ENCODE measurements at places on chromosomes 16 and 17.

GRCh38 chr16:72649254-72649944 lies 398.5 kb downstream of the ZFHX3 start:
- DNase-seq: no peak

GRCh38 chr16:24728891-24729242 lies 584 bp upstream of the TNRC6A start:
- DNase-seq: no peak

DNA sequence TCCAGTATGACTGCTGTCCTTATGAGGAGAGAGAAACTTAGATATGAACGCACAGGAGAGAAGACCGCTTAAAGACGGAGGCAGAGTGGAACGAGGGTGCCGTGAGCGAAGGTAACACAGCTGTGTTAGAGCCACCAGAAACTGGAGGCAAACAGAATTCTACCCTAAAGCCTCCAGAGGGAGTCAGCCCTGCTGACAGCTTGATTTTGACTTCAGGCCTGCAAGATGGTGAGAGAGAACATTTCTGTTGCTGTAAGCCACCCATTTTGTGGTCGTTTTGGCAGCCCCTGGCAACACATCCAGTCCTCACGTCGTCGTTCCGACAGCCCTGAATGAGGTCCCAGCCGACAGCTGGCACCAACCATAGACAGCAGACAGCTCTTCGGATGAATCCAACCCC lies 2.8 kb upstream of the SPATA2L start:
- DNase-seq: no peak

DNA sequence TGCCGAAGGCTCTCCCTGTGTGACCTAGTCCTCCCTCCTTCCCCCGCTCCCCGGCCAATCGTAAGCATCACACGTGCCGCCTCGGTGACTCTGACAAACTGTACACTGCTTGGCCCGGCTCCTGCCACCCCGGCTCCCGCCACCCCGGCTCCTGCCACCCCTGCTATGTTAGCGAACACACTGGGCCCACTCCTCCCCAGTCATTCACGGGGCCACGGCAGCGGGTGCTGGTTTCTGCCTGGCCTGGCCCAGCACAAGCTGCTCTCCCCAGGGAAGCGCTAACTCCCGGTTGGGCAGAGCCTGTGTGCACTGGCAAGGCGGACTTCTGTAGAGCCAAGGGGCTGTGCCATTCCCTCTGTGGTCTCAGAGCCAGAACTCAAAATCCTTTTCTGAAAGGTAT lies 22.0 kb downstream of the NDUFAF8 start:
- DNase-seq: no peak

DNA sequence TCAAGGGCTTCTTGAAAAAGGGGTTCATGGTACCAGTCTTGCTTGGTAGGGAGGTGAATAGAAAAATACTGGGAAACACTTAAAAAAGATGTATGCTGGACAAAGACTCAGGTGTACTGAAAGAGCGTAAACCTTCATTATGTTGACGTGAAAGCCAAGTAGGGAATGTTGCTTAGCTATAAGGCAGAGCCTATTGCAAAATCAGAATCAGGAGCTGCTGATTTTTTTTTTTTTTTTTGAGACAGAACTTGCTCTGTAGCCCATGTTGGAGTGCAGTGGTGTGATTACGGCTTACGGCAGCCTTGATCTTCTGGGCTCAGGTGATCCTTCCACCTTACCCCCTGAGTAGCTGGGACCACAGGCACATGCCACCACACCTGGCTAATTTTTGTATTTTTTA lies 3.9 kb downstream of the TMEM94 start:
- DNase-seq: no peak

DNA sequence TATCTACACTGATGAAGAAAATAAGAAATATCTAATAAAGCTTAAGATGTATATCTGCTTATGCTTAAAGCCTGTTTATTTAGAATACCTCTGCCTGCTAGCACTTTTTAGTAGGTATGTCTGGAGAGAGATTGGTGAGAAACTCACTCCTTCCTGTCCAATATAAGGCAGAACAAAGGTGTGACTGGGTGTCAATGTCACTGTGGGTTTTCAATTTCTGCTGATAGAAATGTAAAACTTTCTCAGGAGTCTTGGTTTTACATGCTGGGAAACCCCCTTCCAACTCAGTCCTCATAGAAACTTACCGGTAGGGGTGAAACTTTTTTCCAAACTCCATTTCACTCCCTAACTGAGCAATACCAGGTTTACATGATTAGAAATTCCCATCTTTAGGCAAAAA lies 17.8 kb upstream of the MPHOSPH6 start:
- DNase-seq: no peak

- no peak for DNase-seq
These were observed 16.4 kb downstream of the ZNF778 start for GRCh38 chr16:89233678-89234490.

DNA sequence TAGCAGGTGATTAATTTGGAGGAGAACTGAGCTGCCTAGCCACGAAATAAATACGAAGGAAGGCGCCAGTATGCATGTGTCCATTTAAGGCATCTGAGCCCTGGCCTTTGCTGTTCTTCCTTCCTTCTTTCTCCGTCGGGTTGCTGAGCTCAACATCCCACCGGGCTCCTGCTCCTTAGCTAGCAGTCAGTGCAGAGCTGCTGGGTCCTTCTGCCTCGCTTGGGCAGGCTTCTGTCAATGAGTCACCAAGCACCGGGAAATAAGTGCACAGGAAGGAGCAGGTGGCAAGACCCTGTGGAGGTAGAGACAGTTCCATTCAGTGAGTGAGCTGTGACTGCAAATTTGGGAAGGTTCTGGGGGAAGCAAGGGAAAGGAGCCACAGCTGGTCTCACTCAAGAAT lies 120.7 kb downstream of the CCDC182 start:
- no peak for DNase-seq

DNA sequence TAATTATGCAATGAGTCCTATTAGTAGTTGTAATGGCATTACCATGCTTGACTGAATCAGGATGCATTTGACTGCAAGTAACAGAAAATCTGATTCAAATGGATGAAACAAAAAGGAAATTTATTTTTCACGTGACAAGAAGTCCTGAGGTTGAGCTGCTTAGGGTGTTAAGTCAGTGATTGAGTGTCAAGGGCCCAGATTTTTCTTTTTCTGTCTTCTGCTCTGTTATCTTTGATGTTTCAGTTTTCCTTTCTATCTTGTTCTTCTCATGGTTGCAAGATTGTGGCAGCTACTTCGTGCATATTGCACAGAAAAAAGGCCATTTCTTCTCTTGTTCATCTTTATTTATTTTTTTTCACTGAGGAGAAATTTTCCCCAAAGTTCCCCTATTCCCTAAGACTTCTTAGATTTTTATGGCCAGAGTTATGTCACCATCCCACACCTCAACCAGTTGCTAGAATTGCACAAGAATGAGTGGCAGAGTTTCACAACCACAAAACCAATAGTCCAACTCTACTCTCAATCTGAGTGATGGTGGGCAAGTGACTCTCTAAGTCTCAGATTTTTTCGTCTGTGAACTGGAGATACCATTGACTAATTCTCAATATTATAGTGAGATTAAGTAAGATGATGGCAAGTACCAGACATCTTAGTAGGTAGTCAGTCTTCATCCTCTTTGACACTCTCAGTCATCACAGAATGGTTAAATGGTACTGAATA lies 15.7 kb upstream of the GPR139 start:
- DNase-seq: no peak

DNA sequence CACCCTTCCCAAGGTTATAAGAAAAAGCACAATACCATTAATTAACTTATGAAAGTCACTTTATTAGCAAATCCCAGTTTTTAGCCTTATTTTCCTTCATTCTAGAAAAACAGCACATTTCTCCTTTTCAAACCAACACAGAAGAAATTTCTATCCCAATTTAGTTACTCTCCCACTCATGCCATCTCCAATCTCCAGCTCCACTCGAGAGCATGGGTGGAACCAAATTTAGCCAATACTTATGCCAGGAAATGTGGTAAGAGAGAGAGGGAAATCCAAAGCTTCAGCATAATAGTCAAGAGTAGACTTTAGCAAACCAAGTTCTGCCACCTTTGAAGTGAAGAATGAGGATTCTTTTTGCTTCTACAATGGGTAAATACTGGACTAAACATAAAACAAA lies 288.8 kb downstream of the KIF2B start:
- DNase-seq: no peak

- DNase-seq: no peak
These were observed 1.6 kb downstream of the TOX3 start for GRCh38 chr16:52545222-52545897.

DNA sequence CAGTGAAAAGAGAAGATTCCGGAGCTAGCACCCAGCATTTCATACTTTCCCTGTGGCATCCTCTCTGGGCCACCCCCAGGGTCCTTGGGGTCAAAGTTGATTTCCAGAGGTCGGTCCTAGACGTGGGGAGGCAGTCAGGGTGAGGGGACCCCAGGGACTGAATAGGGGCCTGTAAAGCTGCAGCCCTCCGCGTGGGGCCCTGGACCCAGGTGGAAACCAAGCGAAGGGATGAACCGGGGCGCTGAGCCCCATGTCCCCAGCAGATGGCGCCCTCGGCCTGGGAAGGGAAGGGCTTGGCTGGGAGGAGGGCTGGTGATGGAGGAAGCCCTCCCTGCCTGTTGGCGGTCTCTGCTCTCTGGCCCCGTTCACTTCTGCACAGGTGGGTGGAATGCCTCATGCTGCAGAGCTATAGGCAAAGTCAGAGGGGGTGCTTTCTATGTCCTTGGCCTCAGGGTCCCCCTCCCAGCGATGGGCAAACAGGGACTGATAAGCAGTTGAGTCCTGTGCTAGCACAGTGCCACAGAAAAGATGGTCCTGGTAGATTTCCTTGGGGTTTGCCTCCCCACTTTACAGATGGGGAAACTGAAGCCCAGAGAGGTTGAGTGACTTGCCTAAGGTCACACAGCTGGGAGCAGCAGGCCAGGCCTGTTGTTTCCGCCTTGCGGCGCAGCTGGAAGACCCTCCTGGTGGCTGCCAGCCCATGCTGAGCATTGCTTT lies 163.4 kb upstream of the CIBAR2 start:
- DNase-seq: peak; percentile 84

DNA sequence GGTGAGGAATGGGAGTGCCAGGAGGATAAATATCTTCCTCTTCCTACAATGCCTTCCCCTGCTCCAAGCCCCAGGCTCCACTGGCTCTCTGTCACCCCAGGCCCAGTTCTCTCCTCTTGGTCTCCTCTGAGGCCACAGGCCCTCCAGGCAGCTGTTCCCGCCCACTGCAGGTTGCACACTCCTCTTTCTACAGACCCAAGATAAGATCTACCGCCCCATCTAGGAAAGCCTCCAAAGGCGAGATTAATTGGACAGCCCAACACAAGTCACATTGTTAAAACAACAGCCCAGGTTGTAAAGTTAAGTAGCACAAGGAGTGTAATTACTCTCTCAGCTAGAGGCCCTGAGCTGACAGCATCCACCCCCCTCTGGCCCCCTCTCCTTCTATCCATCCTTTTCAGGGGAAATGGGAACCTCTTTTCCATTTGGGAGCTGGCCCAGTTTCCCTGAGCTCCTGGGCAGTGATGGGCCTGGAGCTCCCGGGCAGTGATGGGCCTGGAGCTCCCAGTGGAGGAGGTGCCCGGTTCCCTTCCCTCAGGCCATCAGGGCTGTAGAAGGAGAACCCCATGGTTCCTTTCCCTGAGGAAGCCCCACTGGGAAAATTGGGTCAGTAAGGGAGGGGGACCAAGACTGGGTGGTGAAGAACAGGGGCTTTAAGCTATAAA lies 7.3 kb downstream of the DLX4 start:
- DNase-seq: no peak

Measured in activated effector memory CD4-positive, alpha-beta T cell treated with anti-CD3 and anti-CD28 coated beads, Interleukin-2, amount 50 U/mL, for 16 hours (primary cell).